ENCODE measurements at places on chromosomes 4 and X. TPM values are rescaled to one million over a fixed set of nuclear protein-coding genes. Genes with fewer than 3 reads are reported as not detected.

Gene PPARGC1A
- total RNA-seq, result not detected

Gene SNX12
- 43.7 TPM for total RNA-seq

DNA sequence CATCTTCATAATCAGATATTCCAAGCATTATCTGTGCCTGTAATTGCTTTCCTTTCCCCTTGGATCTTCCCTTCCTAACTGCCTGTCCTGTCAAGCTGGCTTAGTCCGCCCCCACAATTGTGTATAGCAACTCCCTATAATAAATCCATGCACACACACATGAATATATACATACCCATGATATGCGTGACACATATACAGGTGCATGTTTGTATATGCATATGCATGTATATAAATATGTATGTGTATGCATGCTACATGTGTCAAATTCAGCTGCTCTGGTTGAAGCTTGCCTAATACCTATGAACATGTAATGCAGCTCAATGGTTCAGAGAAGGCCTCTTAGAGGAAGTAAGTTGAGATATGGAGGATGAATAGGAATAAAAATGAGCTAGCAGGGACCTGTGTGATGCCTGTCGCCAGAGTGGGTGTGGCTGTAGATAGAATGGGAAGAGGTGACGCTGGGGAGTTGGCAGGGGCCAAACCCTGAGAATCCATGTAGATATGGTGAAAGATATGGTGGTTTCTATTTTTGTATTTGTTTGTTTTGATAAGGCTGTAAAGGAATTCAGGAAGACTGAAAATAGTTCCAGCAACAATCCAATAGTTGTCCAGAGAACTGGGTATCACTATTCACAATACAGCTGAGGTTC, 595.0 kb upstream of the BOD1L1 start:
- H3K36me3 ChIP-seq, result no peaks in the 10 kb centered on the region
- H3K4me3 ChIP-seq, result no peak overlapping the region
- DNase-seq, result no peak

- no peak for DNase-seq
- no peak overlapping the region for H3K27ac ChIP-seq
- H3K4me1 ChIP-seq, result peaks cover 21% of the 10 kb centered on the region
- no peaks in the 10 kb centered on the region for H3K27me3 ChIP-seq
- H3K4me3 ChIP-seq, result no peak overlapping the region
- no peaks in the 10 kb centered on the region for H3K36me3 ChIP-seq
Observed at GRCh38 chr4:184262901-184263300, 45.2 kb upstream of the ENPP6 start.

DNA sequence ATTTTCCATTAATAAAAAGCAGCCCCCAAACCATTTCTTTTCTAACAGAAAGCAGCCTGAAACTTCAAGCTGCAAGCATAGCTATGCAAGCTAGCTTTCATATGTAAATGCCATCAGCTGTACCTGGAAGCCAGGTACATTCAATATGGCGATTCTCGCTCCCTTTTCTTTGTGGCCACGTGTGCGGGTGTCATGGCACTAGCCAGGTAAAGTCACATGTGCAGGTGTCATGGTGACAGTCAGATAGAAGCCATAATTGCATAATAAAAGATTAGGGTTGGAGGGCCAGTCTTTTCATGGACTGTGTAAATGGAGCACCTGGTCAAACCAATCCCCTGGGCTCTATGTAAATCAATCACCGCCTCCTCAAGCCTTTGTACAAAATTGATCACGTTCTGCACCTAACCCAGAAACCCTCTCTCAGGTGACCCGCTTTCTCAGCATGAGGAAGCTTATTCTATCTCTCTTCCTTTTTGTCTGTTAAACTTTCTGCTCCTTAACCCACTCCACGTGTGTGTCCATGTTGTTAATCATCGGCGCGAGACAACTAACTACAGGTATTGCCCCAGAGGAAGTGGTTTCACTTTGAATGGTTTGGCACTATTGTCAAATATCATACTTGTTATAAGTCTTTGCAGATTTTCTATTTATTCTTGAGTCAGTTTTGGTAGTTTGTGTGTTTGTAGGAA, 18.0 kb upstream of the RHOXF2 start:
- H3K27ac ChIP-seq, result no peak overlapping the region
- no peak overlapping the region for H3K4me3 ChIP-seq
- H3K27me3 ChIP-seq, result no peaks in the 10 kb centered on the region
- H3K36me3 ChIP-seq, result no peaks in the 10 kb centered on the region
- no peak for DNase-seq
- H3K4me1 ChIP-seq, result peaks cover 6% of the 10 kb centered on the region
